ENCODE measurements at places on chromosomes 6 and 20. TPM values are rescaled to one million over a fixed set of nuclear protein-coding genes. Genes with fewer than 3 reads are reported as not detected.
A peak's percentile ranks its signal among the peaks of the same experiment; 100 is the strongest.

DNA sequence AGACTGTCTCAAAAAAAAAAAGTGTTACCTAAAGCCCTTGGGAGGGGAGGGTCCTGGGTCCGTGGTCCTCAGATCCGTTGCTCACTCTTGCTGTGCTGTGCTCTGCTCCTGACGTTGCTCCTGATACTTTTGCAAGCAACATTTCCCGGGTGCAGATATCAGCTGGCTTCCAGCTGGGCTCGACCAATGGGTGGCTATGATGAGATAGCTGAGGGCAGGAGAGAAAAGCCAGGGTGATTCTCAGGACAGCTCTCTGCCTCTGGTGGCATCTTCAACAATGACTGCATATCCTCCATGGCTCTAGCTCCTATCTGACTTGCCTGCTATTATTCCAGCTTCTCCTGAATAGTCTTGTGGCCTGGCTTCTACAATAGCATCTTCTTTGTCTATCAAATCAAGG, 134.5 kb downstream of the RPS12 start:
- DNase-seq: no peak

- DNase-seq: peak; percentile 31
These were observed 621 bp downstream of the GPR63 start for GRCh38 chr6:96836631-96837080.

DNA sequence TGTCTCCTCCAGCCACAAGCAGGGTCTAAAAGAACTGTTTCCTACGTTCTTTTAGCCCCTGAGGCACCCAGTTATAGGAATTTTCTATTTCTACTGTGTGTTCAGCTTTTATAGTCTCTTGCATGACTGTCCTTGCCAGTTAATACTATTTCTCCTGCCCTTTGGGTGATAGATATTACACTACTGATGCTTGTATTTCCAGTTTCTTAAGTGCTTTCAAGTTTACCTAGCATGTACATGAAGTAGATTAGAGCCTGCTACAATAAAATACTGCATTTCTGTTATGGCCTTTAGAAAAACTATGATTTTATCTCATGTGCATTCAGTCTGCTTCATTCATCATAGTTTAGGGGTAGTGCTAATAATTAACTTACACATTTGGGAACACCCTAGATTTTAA, 89.6 kb downstream of the FOXO3 start:
- no peak for DNase-seq

- no peak for DNase-seq
These were observed 9.6 kb downstream of the TMEM239 start for GRCh38 chr20:2825761-2826160.

- no peak for DNase-seq
These were observed 856 bp downstream of the TP53TG5 start for GRCh38 chr20:45377269-45377668.

- no peak for DNase-seq
These were observed 11.3 kb downstream of the TULP4 start for GRCh38 chr6:158323561-158323958.

- DNase-seq: no peak
These were observed 598 bp downstream of the TMEM239 start for GRCh38 chr20:2816583-2817340.

- no peak for DNase-seq
These were observed 218.5 kb downstream of the SIM1 start for GRCh38 chr6:100246206-100246605.

- DNase-seq: no peak
These were observed 27.2 kb upstream of the SNX9 start for GRCh38 chr6:157795841-157796240.

DNA sequence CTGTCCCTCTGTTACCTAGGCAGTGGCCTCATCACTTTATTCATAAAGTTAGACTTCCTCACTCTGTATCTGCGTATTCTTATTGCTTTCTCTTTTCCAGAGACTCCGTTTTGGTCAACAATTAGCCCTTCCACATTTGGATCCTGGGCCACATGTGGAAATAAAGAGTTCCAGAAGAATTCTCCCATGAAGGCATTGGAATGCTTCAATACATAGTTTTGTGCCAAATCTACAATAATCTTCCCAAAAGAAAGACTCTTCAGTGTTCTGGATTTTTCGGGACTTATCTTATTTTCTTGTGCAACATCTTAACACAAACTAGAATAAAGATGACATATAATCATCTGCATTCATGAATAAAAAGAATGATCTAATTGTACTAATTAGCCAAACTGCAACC, 187.7 kb upstream of the BMP2 start:
- no peak for DNase-seq

DNA sequence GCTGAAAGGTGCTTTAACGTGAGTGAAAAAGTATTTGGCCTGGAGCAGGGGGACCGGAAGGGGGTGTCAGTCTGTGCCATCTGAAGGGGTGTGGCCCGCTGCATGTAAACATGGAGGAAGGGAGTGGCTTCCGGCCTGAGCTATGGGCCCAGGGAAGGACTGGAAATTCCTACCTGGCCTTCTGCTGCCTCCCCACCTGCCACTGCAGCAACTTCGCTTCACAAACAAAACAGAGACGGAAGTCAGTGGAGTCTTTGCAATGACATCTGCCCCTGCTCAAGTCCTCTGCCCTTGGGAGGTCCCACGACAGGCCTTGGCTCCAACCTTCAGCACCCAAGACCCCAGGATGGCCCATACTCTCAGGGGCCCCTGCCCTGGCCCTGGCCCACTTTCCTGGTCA, 28.1 kb upstream of the FOXP4 start:
- no peak for DNase-seq

DNA sequence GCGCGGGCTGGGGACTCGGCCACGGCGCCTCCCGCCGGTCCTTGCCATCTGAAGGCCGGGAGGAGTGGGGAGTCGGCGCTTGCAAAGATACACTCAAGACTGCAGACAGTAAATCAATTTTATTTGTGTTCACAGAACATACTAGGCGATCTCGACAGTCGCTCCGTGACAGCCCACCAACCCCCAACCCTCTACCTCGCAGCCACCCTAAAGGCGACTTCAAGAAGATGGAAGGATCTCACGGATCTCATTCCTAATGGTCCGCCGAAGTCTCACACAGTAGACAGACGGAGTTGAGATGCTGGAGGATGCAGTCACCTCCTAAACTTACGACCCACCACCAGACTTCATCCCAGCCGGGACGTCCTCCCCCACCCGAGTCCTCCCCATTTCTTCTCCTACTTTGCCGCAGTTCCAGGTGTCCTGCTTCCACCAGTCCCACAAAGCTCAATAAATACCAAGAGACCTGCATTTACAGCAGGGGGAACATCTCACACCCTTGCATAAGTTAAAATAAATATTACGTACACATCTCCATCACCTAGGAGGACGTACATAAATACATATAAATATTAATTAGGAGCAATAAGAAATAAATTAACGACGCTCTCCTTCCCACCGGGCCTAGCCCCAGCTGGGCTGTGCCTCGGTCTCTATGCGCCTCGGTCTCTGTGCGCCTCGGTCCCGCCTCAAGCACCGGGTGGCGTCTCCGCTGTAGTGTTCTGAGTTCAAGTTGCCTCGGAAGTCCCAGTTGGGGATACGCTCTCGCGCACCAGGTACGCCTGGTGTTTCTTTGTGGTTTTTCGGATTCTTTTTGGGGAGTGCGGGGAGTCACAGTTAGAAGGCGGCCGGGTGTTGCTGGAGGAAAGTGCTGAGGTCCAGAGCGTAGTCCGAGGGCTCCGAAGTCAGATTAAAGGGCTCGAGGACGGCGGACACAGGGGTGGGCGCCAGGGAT, 889 bp upstream of the FLOT1 start:
- peak; percentile 63 for DNase-seq

- peak; percentile 91 for DNase-seq
These were observed 63.3 kb upstream of the MAP7 start for GRCh38 chr6:136613477-136613876.

DNA sequence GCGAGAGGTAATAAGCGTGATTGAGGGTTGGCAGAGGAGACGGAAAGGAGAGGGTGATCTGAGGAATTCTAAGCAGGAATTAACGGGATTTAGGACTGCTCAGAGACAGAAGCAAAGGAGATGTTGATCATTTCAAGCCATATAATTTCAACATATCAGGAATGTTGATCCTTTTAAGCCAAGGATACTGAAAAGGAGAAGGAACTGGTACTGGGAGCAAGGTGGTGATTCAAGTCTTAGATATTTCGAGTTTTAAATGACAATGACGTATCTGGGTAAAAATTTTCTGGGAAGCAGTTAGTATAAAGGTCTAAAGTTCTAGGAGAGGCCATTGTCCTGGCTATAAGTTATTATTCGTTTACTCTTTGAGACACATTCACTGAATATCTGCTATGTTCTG, 91.3 kb upstream of the OGFRL1 start:
- DNase-seq: no peak

The BTNL2 gene
- total RNA-seq: not detected

The TRIM15 gene
- not detected for total RNA-seq

The ADGB gene
- total RNA-seq: not detected

The TFAP2D gene
- total RNA-seq: not detected

The BACH2 gene
- total RNA-seq: 1.9 TPM

The MAS1 gene
- not detected for total RNA-seq

The GNL1 gene
- total RNA-seq: 93.2 TPM

All from A673 (cell line).